ENCODE measurements at places on chromosomes 7 and 10.

- no peak for DNase-seq
Measured at GRCh38 chr10:72459301-72459700, 104.6 kb upstream of the DNAJB12 start.

DNA sequence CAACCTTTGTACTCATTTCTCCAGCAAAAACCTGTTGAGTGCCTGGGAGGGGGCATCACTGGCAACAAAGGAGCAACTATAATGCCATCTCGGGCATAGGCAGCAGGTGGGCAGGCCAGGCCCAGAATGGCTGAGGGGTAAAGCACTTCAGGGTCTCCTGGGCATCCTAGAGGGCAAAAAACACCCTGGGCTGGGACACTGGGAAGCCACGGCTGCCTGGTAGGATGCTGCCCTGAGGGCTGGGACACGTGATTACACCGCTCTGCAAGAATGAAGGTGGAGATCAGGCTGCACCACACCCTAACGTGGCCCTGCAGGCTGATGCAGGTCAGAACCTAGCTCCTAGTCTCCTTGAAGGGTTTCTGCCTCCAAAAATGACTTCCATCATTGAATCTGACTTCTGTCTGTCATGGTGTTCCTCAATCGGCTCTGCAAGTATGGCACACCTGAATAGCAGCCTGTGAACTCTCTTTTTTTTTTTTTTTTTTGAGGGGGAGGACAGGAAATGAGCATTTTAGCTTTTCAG, 4.5 kb upstream of the TRAPPC14 start:
- no peak for DNase-seq

DNA sequence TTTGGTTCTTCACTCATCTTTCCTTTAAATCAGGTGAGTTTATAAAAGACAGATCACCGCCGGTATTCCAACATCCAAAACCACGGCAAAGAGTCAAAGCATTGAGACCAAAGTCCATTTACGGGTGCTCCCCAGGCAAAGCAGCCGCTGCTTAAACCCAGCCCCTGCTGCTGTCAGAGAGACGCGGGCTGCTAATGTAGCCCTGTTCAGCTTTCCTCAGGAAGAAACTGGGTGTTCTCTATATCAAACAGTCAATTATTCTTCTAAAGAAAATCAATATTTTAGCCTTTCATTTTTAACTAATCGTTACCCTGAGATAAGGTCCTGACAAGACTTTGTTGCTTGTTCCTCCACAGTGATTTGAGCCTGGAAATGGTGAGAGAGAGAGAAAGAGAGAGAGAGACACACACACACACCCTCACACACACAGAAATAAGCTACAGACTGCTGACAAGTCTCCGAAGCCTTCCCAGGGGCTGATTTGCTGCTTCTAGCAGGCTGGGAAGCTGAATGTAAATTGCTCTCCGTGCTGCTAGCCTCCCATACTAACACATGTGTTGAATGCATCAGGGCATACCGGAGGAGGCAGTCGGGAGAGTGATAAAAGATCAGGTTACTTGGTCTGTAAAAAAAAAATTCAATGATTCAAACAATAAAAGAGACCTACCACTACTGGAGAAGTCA, 183.0 kb upstream of the ANK3 start:
- no peak for DNase-seq

- no peak for DNase-seq
Measured at GRCh38 chr7:98755138-98755898, 114.5 kb downstream of the TMEM130 start.

DNA sequence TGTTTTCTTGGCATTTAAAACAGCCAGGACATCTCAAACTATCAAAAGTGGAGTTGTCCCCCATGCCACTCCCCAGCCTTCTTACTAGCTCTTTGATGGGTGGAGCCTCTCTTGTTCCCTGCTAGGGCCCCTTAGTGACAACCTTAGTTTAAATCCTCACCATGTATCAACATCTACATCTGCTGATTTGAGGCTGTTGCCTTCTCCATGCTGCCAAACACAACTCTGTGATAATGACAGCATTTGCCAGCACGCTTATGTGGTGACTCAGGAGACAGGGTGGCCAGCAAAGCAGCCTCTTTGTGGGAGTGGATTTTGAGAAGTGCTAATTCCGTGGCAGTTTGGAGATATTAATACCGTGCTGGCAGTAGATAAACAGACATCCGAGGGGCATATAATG, 145.4 kb downstream of the LRRC4 start:
- no peak for DNase-seq

GRCh38 chr7:134709197-134709596, 62.5 kb downstream of the BPGM start:
- no peak for DNase-seq

- DNase-seq, result no peak
Measured at GRCh38 chr7:57344957-57345356, 105.0 kb upstream of the ZNF716 start.

DNA sequence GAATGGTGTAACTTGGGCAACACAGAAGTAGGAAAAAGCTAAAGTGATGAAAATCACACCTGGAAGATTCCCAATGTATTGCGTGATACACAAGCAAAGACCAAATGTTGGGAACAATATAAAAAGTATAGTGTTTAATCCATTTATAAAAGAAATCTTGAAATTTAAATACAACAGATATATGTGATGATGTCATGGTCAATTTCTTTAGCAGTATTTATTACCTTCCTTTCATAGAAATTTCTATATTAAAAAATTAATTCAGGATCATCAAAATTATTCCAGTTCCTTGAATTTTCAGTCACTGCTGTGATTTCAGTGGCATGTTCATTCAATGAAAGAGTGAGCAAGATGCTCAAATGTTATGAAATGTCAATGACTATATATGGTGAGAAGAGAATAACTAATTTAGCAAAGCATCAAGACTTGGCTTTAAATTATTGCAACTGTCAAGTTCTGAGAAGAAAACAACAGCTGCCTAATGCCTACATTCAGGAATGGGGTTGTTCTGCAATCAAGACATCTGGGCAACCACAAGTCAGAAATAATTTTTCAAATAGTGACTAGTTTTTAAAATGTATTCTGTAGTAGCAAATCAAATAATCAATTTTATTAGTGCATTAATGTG, 308.8 kb downstream of the SEMA3D start:
- no peak for DNase-seq

GRCh38 chr7:94195201-94195600, 191.0 kb upstream of the BET1 start:
- no peak for DNase-seq

DNA sequence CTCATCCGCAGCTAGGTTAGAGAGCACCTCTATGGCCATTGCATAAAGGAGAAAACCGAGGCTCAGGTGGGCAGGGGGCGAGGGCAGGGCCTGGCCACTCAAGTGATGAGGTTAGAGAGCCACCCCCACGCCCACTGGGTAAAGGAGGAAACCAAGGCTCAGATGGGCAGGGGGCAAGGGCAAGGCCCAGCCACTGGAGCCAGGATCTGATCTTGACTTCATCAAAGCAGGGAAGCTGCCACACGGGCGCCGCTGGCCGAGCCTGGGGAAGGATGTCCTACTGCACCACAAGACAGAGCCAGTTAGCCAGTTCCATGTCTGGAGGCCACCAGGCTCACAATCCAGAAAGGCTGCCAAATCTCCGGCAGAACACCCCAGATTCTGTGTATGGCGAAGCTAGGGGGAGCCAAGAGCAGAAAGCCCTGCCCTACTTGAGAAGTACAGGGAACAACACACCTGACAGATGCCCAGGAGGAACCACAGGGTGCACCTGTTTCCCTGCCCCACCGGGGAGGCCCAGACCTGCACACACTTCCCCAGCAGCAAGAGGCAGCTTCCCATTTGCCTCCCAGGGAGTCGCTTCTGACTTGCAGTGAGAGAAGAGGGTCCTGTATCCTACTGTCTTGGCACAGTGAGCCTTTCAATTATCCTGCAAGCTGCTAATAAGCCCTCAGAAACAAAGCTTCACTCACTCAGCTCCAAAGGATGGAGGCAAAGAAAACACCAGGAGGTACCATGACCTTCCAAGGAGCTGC, 101.9 kb downstream of the TNS3 start:
- no peak for DNase-seq

All from NCI-H187 treated with DMSO at 0.1 percent for 48 hours (cell line).